Mononuclear cell (primary cell): ENCODE measurements at places on chromosomes 2 and 18. TPM values are rescaled to one million over a fixed set of nuclear protein-coding genes. Genes with fewer than 3 reads are reported as not detected.

Gene ZSWIM2
- not detected for total RNA-seq

Gene MC5R
- not detected for total RNA-seq

Gene ZEB2
- total RNA-seq, result 511 TPM

Gene TMEM150A
- total RNA-seq, result 3.1 TPM

Gene VAMP5
- 8.9 TPM for total RNA-seq

Gene CCDC74B
- total RNA-seq, result 0.10 TPM

Gene LRATD1
- under 0.01 TPM for total RNA-seq

Gene CYS1
- 0.10 TPM for total RNA-seq

Gene ZSCAN30
- 6.1 TPM for total RNA-seq

Gene CROCC2
- not detected for total RNA-seq

Gene NDUFV2
- 355 TPM for total RNA-seq

Gene HNMT
- total RNA-seq, result 42.2 TPM

Gene GAL3ST2
- total RNA-seq, result 2.5 TPM

Gene ADD2
- total RNA-seq, result 2.4 TPM
